ENCODE measurements at places on chromosomes 3 and 15.

DNA sequence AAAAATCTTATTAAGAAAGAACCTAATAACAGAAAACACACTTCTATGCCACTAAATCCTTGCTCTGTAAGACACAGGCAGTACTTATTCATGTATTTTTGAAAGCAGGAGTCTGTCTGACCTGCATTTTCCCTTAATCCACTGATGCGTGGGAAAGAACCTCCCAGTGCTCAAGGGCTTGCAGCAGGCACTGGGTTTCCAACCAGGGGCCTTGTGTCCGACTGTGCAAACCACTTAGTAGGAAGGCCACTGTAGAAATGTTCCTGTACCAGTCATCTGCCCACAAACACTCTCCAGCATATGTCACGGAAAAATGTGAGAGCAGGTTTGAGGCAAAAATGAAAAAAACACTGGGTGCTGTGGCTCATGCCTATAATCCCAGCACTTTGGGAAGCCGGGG is 12.4 kb downstream of the CXCR6 start:
- no peak for DNase-seq
- no peak overlapping the region for H3K4me3 ChIP-seq
- H3K36me3 ChIP-seq: peaks cover 52% of the 10 kb centered on the region
- H3K27ac ChIP-seq: no peak overlapping the region

GRCh38 chr3:188084752-188085583 is 69.0 kb upstream of the LPP start:
- DNase-seq: no peak
- no peaks in the 10 kb centered on the region for H3K4me1 ChIP-seq
- H3K27ac ChIP-seq: no peak overlapping the region
- no peak overlapping the region for H3K4me3 ChIP-seq

DNA sequence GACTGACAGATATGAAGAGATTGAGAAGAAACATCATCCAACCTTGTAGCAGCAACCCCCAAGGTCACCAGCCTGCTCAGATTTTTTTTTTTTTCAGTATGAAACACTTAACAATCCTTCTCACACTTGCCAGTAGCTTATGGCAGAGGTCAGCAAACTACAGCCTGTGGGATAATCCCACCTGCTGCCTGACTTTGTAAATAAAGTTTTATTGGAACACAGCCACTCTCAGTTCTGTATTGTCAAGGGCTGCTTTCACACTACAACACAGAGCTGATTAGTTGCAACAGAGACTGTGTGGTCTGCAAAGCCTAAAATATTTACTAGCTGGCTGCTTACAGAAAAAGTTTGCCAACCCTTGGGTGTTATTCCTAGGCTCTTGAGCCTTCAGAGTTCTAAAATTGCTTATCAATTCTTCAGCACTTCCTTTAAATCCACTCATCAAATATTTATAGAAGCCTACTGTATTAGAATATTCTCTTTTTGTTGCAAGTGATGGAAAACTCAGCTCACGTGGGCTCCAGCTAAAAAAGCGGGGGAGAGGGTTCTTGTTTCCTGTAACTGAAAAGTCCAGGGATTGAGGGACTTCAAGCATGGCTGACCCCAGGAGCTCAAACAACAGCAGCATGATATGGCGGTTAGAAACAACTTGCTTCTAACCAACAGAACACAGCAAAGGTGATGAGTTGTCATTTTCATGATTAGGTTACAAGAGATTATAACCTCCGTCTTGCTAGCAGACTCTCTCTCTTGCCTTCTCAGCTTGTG is 246.1 kb downstream of the SHQ1 start:
- no peak overlapping the region for H3K27ac ChIP-seq
- no peaks in the 10 kb centered on the region for H3K36me3 ChIP-seq

DNA sequence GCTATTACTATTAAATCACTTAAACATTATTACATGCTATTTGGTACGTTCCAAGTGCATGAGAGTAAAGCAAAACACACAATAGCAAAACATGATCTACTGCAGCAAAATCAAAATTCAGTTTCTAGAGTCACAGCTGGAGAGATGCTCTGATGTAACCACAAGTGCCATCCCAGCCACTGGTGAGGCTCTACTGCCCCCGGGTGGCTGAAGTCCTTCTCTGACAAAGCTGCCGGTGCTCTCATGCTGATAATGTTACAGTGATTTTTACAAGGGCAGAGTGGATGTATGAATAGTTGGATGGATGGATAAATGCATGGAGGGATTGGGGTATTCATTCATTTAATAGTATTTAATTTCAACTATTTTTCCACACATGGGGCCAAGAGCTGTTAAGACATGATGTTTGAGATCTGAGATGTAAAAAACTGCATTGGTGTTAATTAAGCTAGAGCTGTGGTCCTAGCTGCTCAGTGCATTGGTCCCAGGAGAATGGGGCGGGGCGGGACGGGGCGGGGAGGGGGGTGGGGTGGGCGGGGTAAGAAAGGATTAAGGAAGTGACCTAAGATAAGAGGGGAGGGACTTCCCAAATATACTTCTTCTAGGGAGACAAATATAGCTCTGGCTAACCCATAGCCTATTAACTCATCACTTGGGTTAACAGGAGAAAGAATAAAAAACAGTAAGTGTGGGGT is 5.3 kb upstream of the SPESP1 start:
- H3K27me3 ChIP-seq: no peaks in the 10 kb centered on the region
- peak; percentile 86 for DNase-seq
- H3K4me3 ChIP-seq: no peak overlapping the region
- no peaks in the 10 kb centered on the region for H3K4me1 ChIP-seq
- no peak overlapping the region for H3K27ac ChIP-seq
- no peaks in the 10 kb centered on the region for H3K36me3 ChIP-seq

GRCh38 chr3:13539292-13539638 is 9.7 kb upstream of the FBLN2 start:
- H3K36me3 ChIP-seq: no peaks in the 10 kb centered on the region
- no peaks in the 10 kb centered on the region for H3K27me3 ChIP-seq
- DNase-seq: peak; percentile 80
- peak overlapping the region; percentile 88 for H3K27ac ChIP-seq
- H3K4me3 ChIP-seq: no peak overlapping the region
- H3K4me1 ChIP-seq: peaks cover 38% of the 10 kb centered on the region

DNA sequence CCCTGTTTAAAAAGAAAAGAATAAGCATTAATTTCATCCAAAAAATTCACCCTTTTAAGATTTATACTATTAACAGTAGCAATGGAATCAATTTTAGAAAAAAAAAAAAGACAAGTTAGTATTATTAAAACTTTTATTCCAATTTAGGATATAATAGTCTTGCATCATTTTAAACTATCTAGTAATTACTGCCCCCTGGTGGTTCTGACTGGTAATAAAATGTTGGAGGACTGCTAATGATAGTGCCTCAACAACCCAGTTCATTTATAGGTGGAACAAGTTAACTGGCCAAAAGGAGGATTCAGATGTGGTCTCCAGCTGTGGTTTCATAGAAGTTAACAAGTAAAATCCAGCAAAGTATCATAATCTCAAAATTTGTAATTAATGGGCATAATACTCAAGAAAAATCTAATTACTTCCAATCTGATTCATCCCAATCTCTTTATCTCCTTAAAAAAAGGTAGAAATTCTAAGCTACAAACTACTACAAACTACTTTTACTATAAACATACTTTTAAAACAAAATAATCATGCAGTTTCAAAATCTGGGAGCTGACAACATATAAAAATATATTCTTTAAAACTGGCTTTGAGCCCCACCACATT is 30.7 kb upstream of the WDR49 start:
- H3K27ac ChIP-seq: no peak overlapping the region
- peak; percentile 89 for DNase-seq
- H3K4me1 ChIP-seq: no peaks in the 10 kb centered on the region
- no peaks in the 10 kb centered on the region for H3K27me3 ChIP-seq
- H3K4me3 ChIP-seq: no peak overlapping the region

- no peak overlapping the region for H3K27ac ChIP-seq
- H3K4me3 ChIP-seq: peak overlapping the region; percentile 40
- DNase-seq: no peak
- H3K36me3 ChIP-seq: no peaks in the 10 kb centered on the region
Observed at GRCh38 chr15:96889734-96890480, 559.4 kb downstream of the NR2F2 start.

DNA sequence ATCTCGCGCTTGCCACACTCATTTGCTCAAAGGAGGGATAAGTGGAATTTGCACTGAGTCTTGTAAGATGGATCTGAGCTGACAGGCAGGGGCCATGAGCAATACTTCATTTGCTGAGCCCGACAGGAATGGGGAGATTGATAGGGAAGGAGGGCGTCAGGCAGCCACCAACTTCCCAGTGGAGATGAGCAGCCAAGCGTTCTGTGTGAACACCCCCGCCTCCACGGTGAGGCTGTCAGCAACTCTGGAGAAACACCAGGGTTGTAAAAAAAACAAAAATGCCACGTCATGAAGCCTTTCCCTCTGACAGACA is 36.8 kb downstream of the TLE3 start:
- H3K27me3 ChIP-seq: no peaks in the 10 kb centered on the region
- H3K4me1 ChIP-seq: no peaks in the 10 kb centered on the region
- DNase-seq: no peak
- peaks cover 39% of the 10 kb centered on the region for H3K36me3 ChIP-seq

DNA sequence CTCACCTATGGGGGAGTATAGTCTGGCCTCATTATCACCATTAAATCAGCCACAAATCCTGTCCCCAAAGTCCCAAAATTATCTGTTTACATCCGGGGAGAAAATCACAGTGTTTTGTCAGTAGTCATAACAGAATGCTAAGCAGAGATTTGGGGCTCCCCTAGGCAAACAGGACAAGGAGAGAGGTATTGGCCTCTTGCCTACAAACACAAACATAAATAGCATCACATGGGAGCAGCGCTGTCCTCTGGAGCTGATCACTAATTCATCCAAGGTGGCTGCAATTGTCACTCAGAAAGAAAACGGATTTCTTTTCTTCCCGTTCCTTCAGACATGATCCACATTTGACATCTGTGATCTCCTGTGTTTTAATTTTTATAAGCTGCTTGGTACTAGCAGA is 1028.1 kb downstream of the NTRK3 start:
- H3K36me3 ChIP-seq: no peaks in the 10 kb centered on the region
- no peaks in the 10 kb centered on the region for H3K27me3 ChIP-seq
- H3K4me1 ChIP-seq: no peaks in the 10 kb centered on the region
- no peak overlapping the region for H3K27ac ChIP-seq
- DNase-seq: no peak

DNA sequence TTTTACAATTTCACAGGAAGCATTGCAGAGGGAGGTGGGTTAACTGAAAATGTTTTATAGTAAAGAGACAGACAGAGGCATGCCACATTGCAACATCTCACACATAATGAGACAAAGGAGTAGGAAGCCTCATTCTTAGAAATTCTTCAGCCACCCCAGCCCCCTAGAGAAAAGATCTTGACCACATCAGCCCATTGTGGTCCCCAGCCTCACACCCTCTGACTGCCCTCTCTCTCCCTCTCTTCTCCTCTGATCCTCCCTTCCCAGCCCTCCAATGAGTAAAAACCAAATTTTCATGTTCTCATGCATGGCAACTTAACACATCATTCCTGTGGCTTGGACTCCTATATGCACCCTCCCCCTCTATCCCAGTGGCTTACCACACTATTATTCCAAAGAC is 174.1 kb downstream of the UACA start:
- no peak overlapping the region for H3K4me3 ChIP-seq
- no peak for DNase-seq
- no peak overlapping the region for H3K27ac ChIP-seq
- H3K27me3 ChIP-seq: no peaks in the 10 kb centered on the region

- DNase-seq: no peak
- H3K27ac ChIP-seq: no peak overlapping the region
- H3K27me3 ChIP-seq: no peaks in the 10 kb centered on the region
Observed at GRCh38 chr15:84973492-84974460, 7.9 kb upstream of the PDE8A start.

DNA sequence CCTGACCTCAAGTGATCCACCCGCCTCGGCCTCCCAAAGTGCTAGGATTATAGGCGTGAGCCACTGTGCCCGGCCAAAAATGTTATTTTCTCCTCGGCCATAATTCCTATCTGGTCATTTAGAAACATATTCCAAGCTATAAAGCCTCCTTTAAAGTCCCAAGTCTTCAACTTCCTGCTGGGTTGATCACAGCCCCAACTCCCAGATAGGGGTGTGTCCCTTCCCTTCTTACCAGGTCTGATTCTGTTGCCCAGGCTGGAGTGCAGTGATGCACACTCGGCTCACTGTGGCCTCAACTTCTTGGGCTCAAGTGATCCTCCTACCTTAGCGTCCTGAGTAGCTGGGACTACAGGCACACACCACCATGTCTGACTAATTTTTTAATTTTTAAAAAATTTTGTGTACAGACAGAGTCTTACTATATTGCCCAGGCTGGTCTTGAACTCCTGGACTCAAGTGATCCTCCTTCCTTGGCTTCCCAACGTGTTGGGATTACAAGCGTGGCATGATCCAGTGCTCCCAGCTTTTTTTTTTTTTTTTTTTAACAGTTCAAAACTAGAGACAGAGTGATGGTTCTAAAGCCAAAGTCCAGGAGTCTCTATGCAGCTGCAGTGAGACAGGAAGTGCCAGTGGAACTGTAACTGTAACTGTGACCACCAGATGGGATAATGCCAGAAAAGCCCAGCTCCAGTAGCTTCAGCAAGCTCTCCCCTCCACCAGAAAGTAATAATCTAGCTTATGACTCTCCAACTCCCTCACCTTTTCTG is 8.2 kb upstream of the PRKAR2A start:
- no peaks in the 10 kb centered on the region for H3K4me1 ChIP-seq
- no peaks in the 10 kb centered on the region for H3K36me3 ChIP-seq
- H3K27me3 ChIP-seq: no peaks in the 10 kb centered on the region
- no peak overlapping the region for H3K27ac ChIP-seq
